ENCODE measurements at places on chromosomes 6 and 20.

DNA sequence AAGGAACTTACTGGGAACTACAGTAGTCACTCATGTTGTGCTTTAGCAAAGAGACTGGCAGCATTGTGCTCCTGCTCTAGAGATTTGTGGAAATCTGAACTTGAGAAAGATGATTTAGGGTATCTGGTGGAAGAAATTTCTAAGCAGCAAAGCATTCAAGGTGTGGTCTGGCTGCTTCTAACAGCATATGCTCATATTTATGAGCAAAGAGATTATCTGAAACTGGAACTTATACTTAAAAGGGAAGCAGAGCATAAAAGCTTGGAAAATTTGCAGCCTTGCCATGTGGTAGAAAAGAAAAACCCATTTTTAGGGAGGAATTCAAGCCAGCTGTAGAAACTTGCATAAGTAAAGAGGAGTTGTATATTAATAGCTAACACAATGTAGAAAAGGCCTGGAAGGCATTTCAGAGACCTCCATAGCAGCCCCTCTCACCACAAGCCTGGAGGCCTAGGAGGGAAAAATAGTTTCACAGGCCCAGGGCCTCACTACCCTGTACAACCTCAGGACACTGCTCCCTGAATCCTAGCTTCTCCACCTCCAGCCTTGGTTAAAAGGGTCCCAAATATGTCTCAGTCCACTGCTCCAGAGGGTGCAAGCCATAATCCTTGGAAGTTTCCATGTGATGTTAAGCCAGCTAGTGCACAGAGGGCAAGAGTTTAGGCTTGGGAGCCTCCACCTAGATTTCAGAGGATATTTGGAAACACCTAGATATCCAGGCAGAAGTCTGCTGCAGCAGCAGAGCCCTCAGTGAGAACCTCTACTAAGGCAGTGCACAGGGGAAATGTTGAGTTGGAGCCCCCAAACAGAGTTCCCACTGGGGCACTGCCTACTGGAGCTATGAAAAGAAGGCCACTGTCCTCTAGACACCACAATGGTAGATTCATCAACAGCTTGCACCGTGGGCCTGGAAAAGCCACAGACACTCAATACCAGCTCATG lies 6.6 kb downstream of the EPM2A start:
- DNase-seq = no peak

DNA sequence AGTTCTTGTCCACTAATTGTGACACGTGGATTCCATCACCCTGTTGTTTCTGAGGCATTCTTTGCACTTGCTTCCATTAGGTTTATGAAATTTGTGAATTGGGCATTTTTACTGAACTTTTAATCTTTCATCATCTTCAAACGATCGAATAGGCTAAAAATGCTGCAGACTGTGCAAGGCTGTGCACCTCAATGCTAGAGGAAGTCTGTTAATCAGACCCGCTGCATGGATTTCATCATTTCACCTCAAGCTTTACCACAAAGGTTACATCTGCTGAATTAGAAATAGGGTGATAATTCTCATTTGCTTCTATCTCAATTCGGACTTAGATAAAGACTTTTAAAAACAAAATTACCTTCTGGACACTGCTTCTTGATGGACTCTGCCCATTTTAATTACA lies 27.8 kb upstream of the F13A1 start:
- no peak for DNase-seq

GRCh38 chr20:38198238-38198861 lies 33.3 kb upstream of the TGM2 start:
- DNase-seq = no peak

GRCh38 chr6:149680503-149680902 lies 32.0 kb upstream of the KATNA1 start:
- DNase-seq = no peak

GRCh38 chr6:55319961-55320695 lies 7.1 kb upstream of the GFRAL start:
- DNase-seq = no peak

DNA sequence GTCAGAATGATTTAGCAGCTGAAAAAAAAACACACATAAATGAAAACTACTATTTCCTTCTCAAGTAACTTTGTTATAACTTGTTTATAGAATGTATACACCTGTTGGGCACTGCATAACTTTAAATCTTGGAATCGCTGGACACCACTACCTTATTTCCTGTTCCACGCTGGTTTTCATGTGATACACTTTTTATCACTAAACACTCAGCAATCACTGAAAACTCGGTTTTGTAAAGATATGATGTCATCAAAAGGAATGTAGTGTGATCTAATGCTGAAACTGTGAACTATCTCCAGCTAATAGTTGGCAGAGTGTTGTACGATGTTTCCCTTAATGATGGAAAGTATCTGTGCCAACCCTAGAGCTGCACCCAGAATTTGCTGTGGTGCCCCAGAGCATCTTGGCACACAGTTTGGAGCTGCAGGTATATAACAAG lies 127.9 kb downstream of the BACH2 start:
- DNase-seq = peak; percentile 50

- DNase-seq = no peak
These were observed 39.8 kb upstream of the CST7 start for GRCh38 chr20:24909086-24909780.

- DNase-seq = no peak
These were observed at the start of gene EPB41L1 for GRCh38 chr20:36154700-36155628. TSS of gene EPB41L1 (plus strand) at chr20:36154740. CDS start at chr20:36173778, 19,038 bp downstream.

DNA sequence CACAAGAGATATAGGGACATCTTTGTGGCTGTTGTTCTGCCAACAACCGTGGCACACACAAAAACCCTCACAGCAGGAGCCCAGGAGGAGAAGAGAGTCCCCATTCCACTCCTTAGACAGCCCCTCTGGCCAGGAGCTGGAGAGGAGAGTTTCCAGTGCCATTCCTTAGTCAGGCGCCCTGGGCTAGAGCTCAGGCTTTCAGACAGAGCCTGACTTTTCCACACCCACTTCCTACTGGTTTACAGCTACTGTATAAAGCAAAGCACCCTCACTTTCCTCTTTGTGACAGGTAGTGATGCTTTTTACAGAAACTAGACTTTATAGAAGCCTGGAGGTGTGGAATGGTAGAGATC lies 145.9 kb downstream of the SYCP2 start:
- no peak for DNase-seq

- DNase-seq = no peak
These were observed 133.6 kb downstream of the ALDH8A1 start for GRCh38 chr6:134816300-134816699.

DNA sequence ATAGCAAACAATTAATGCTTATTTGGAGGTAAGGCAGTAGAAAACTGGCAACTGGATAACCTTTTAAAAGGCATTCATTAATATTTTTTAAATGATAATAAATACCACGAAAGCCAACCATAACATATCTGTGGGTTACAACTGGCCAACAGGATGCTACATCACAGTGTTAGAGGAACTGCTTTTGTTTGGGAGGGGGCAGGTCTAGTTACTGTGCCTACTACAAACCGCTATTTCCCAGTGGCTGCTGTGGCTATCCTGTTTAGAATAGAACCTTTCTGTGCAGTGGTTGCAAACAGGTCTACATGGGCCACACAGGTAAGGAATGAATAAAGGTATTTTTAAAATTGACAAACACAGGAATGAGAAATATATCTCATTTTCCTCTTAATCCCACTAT lies 976 bp downstream of the PIGT start:
- DNase-seq = no peak

DNA sequence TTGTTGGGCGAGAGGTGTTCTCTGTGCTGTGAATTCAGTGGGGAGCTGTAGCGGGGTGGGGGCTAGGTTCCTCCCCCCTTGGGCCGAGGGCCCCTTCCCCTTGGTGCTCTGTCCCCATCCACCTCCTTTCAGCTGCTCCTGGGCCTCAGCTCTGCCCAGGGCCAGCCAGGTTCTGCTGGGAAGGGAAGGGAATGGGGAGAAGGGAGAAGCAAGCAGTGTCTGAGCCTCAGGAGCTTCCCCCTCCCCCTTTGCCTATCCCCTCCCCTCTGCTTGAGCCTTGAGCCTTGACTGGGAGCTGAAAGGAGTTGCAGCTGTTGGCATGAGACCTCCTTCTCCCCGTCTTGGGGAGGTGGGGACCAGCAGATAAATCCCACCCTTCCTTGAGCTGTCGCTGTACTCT lies 576 bp upstream of the RRP36 start:
- DNase-seq = no peak

GRCh38 chr6:63584125-63584514 lies 11.8 kb downstream of the LOC128125822 start:
- DNase-seq = peak; percentile 51

DNA sequence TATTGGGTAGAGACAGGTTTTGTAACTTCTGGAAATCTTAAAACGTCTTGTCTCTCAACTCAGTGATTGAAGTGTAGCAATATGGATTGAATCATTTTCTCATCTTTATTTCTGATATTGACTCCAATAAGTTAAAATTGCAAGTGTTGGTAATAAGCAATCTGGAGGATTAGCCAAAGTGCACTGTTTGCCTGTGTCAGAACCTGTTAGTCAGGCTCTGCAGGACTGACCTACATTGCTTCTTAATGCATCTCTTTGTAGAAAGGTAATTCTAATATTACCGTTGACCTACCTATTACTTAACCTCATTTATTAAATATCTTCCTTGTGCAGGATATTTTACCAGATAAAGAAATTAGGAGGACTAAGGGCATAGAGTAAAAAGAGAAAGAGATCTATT lies 484.0 kb upstream of the CITED2 start:
- DNase-seq = no peak

DNA sequence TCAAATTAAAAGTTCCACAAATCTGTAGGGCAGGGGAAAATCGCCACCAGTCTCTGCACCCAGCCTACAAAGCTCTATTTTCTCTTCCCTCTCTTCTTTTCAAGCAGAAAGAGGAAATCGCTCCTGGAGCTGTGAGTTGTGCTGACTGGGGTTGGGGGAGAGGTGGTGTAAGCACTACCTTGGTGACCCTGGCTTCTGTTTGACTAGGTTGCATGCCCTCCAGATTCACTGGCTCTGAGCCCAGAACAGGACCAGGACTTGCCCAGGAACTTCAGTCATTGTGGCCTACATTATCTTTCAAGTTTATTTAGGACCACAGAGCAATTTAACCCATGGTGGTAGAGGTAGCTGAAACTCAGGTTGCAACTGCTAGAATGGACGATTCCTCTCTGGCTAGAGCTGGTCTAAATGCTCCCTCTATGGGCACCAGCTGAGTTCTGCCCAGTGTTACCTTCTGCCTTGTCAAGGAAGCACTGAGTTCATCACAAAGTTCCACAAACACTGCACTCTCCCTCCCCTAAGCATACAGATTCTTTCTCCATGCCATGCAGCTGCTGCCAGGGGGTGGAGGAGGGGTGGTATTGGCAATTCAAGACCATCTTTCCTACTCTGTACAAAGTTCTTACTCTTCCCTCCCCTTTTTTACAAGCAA lies 122.0 kb upstream of the BMP5 start:
- no peak for DNase-seq

DNA sequence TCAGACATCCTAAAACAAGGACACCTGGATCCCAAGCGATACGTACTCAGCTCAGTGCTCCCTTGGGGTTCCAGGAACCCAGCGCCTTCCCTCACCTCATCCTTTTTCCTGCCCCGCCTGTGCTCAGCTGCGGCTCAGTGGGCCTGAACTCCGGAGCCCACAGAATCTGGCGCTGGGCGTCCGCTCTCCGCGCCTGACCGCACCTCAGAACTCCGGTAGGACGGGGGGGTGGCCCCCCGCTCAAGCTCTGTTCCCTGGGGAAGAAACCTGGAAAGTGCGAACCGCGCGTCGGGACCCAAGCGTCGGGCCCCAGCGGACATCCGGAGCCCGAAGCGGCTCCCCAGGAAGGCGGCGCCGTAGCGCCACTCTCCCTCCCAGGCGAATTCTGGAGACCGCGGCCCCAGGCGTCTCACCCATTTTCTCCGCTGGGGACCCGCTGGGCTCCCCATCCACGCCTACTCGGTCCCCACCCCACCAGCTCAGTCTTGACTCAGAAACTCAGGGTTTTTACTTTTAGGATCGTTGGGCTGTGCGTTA lies 336 bp upstream of the LY6G5C start:
- DNase-seq = peak; percentile 53

DNA sequence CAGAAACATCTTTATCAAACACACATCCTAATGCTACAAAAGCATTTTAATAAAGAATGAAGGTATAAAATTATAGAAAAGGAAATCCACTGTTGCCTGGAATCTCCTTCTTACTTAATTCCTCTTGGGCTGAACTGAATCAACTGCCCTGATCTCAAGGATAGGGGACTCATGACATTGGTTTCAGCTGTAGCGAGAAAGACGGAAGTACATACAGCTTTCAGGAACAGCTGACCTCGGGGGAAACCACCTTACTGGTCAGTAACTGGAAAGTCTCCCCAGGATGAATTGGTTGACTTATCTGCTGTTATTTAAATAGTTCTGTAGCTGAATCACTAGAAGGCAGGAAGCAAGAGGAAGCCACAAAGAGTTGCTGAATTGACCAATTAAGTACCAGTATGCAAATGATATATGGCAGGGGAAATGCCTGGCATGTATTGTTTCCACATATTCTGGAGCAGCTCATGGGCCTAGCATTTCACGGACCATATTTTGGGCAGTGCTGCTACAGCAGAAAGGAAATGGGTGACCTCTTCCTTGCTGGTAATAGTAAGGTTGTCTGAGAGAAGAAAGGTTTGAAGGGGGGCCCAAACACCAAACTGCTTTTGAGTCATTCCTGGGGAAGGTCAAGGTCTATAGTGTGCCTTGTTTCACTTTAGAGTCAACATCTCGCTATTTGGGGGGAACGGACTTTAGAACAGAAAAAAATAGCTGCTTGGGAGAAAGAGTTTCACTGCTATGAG lies 43.7 kb upstream of the MAP7 start:
- peak; percentile 100 for DNase-seq

- peak; percentile 82 for DNase-seq
These were observed 114.1 kb downstream of the KIF16B start for GRCh38 chr20:16459019-16459700.

- no peak for DNase-seq
These were observed 297 bp downstream of the POM121L2 start for GRCh38 chr6:27311806-27312145.

DNA sequence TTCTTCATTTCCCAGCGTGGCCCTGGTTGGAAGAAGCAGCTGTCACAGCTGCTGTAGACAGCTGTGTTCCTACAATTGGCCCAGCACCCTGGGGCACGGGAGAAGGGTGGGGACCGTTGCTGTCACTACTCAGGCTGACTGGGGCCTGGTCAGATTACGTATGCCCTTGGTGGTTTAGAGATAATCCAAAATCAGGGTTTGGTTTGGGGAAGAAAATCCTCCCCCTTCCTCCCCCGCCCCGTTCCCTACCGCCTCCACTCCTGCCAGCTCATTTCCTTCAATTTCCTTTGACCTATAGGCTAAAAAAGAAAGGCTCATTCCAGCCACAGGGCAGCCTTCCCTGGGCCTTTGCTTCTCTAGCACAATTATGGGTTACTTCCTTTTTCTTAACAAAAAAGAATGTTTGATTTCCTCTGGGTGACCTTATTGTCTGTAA lies 292.7 kb downstream of the ESR1 start:
- no peak for DNase-seq

GRCh38 chr20:51091406-51092195 lies 68.7 kb upstream of the KCNG1 start:
- DNase-seq = no peak

- DNase-seq = no peak
These were observed 26.4 kb downstream of the ZFAND3 start for GRCh38 chr6:37845930-37846329.

Measured in renal cortical epithelial cell (primary cell).